ENCODE measurements at places on chromosomes 6 and 20.

GRCh38 chr6:101181006-101181405, 212.5 kb upstream of the GRIK2 start:
- DNase-seq: no peak

DNA sequence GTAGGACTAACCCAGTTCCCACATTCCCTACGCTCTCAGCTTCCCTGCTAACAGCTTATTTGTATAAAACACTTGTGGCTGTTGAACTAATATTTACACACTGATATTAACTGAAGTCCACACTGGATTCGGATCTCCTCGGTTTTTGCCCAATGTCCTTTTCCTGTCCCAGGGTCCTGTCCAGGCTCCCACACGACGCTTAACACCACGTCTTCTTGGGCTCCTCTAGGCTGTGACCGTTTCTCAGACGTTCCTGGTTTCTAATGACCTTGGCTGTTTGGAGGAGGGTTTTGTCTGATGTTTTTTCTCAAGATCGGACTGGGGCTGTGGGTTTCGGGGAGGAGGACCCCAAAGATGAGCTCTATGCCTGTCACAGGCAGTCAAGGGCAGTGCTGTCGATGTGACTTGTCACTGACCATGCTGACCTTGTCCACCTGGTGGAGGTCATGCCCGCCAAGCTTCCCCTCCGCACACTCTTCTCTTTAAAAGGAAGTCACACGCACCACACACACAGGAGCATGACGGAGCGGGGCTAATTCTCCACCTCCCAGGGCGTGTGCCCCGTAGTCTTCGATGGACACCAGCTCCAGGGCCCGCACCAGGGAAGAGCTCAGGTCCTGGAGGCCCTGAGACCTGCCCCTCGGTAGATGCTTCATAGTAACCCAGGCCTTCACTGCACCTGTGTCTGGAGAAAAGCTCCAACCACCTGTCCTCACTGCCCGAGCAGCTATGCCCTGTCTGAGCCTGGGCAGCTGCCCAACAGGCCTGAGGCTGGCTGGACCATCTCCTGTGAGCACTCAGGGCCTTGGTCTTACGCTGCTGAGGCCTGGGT, 72.0 kb downstream of the TTLL2 start:
- DNase-seq: no peak

GRCh38 chr20:48858075-48858790, 30.4 kb upstream of the PREX1 start:
- DNase-seq: no peak

GRCh38 chr6:160007611-160008010, 38.7 kb downstream of the IGF2R start:
- no peak for DNase-seq

GRCh38 chr20:49615401-49616153, 47.6 kb upstream of the PTGIS start:
- DNase-seq: no peak

GRCh38 chr20:43767686-43768474, 41.1 kb upstream of the GTSF1L start:
- no peak for DNase-seq

GRCh38 chr20:38840053-38840893, 34.8 kb downstream of the PPP1R16B start:
- no peak for DNase-seq

- no peak for DNase-seq
Measured at GRCh38 chr6:26234421-26235301, 130.3 kb upstream of the BTN3A2 start.

GRCh38 chr6:52707963-52708680, 37.2 kb downstream of the TMEM14A start:
- no peak for DNase-seq

DNA sequence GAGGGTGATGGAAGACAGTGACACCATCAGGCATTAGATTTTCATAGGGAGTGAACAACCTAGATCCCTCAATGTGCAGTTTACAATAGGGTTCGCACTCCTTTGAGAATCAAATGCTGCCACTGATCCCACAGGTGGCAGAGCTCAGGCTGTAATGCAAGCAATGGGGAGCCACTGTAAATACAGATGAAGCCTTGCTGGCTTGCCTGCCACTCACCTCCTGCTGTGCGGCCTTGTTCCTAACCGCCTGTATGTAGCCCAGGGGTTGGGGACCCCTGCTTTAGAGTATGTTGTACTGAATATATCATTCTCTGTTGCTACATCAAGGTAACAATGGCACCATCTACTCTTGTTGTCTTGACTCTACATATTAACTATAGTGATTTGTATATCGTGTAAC, 37.1 kb downstream of the TPD52L1 start:
- no peak for DNase-seq

GRCh38 chr20:15951658-15952057, 621.6 kb downstream of the KIF16B start:
- no peak for DNase-seq

GRCh38 chr20:17710379-17711266, 10.9 kb downstream of the BANF2 start:
- no peak for DNase-seq

GRCh38 chr6:170075659-170076223, 215.1 kb downstream of the DLL1 start:
- no peak for DNase-seq

DNA sequence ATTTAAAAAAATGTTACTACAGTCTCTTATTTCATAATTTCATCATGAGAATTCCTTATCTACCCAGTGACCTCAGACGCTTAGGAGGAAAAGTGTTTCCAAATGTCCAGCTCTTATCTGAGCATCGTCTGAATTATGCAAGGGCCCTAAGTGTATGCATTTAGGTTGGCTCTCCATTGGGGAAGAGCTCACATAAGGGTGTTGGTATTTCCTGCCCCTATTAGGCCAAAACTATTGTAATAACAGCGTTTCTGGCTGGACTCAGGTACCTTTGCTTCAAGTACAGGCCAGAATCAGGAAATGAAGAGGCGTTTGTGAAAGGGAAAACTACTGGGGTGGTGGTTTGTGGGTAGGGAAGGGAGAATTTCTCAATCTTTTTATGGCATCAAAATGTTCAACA, 40.4 kb upstream of the SGK1 start:
- DNase-seq: no peak

GRCh38 chr20:39146394-39146793, 184.2 kb downstream of the DHX35 start:
- no peak for DNase-seq

- no peak for DNase-seq
Measured at GRCh38 chr6:84137989-84138575, 89.4 kb downstream of the CEP162 start.

- no peak for DNase-seq
Measured at GRCh38 chr6:52297433-52297832, 12.9 kb upstream of the MCM3 start.

GRCh38 chr6:125337706-125338105, 35.9 kb upstream of the HDDC2 start:
- no peak for DNase-seq

DNA sequence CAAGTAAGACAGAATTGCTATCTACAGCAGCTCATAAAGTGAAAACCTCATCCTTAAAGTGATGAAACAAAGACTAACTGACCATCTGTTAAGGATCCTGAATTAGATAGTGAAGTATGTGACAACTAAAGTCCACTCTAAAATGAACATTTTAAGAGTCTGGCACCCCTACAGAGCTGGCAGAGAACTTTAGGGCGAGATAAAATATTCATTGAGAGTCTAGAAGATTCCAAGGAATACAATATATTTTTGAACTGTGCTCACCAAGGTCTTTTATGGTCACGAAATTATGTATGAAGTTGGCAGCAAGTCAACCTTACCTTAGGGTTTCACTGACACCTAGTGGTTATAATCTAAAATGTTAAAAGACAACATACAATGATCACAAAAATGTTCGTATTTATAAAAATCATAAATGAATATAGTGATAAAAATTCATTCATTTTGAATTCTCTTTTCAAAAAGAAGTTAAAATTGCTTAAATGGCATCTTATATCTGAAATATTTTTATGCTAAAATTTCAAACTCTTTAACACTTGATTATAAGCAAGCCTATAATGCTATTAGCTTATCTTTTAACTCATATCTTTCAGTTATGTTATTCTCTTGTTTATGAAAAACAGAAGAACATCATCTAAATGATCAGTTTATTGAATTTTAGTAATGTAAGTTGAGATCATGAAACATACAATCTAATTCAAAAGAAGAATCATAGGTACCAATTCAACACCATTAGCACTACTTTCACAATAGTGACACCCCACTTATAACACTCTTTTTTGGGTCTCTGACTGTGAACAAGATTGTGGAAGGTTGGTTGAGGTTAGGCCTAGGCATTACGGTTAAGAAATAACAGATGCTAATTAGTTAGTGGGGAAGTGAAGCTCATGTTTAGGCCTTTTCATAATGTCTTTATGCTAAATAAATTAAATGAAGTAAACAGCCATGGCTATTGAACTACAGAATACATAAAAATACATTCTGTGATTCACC, 27.5 kb downstream of the RSPH3 start:
- DNase-seq: no peak

DNA sequence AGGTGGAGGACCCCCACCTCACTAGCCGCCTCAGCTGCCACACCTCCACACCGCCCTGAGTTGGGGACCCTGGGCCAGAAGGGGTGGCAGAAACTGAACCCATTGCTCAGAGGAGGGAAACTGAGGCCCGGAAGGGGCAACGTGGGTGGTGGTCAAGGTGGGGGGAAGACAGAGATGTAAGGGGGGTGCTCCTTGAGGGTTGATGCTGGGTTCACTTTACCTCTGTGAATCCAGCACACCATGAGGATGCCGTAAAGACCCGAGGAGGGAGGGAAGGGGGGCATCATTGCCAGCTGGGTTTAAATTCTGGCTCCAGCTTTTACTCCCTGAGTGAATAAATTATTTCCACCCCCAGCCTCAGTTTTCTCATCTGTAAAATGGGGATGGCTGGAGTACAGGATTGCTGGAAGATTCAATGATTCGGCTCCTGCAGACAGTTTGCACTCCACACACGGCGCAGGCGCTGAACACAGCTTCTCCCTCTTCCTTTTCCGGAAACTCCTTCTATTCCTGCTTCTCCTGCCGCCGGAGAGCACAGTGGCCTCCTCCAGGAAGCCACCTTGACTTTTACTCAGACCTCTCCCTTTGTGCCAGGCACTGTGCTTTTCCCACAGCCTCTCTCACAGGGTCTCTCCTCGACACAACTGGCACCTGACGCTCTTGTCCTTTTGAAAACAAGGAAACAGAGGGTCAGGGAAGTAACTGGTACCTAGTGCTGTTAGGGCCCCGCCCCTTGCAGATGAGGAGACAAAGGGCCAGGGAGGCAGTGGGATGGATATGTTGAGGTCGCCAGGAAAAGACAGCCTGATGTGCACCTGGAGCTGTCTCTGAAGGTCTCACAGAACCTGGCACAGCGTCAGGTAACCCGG, 59.4 kb downstream of the UBE2V1 start:
- DNase-seq: no peak

GRCh38 chr6:34218691-34219090, 18.0 kb upstream of the HMGA1 start:
- no peak for DNase-seq

DNA sequence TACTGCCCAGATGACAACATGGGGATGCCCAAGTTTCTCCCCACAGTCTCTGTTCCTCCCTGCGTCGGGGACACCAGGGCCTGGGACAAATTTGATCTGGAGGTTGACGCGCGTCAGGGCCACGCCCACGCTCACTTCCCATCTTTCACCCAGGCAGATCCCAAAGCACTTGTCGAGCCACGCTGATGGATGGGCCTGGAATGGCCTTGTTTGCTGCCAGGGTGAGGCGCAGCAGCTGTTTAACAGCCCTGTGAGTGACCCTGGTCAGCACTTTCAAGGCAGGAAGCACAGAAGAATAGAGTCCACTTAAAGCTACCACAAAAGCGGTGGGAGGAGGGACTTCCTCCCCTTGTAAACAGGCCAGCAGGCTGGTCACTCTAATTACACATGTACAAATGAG, 324.7 kb upstream of the JARID2 start:
- DNase-seq: no peak

DNA sequence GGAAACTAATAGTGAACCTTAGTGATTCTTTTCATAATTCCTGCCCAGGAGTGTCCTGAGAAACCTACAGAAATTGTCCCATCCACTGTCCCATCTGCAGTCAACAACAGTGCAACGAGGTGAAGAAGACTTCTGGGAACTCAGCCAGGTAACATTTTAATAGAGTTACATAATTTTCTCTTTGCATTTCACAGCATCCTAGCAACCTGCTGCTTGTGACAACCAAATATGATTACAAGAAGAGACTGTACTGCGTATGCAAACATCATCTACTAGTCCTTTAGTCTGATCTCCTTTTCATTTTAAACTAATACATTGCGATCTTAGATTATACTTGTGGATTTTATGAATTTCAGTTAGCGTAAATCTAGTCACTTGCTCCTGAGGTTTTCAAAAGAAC, 951.6 kb downstream of the TFAP2A start:
- no peak for DNase-seq

DNA sequence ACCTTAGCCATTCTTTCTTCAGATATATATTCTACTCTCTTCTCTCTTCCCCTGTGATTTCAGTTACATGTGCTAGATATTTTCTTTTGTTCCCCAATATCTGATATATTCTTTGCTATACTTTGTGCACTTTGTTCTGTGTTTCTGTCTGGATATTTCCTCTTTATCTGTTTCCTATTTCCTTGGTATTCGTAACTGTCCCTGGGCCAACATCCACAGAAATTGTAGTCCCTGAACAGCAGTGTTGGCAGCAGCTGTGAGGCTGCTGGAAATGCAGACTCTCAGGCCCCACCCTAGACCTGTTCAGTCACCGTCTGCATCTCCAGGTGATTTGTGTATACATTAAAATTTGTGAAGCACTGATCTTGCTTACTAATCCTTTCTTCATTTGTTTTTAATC, 522.9 kb upstream of the SOX4 start:
- no peak for DNase-seq

GRCh38 chr20:5913166-5913565, 37.2 kb downstream of the TRMT6 start:
- no peak for DNase-seq

DNA sequence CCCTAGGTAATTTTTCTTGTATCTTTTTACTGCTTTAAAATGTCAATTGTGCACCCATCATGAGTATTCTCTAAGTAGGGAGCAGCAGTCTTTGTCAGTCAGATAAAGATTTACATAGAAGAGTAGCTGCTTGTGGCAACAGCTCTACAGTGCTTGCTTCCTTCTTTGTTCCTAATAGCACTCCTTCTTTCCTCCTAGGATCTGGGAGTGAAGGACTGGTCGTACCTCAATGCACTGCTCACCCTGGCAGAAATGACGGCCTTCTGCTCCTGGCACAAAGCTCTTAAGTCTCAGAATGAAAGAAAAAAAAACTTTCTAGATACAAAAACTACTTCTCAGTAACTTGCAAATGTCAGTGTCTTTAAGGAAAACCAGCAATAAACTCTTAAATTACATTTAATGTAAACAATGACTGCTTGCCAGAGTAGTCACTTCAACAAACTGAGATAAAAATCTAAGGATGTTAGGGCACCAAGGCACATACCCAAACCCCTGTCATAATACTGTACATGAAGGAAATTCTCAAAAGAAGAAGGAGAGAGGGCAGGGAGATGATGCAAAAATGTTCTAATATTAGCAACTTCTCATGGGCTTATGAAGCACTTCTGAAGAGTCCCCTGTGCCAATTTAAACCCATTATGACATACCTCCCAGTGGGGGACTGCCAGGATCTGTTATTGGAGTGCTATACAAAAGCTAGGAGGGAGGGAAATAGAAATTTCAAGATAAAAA, 34.0 kb downstream of the NCOA6 start:
- DNase-seq: no peak

All from cortex of kidney (tissue), 1 donor.